Activated naive CD4-positive, alpha-beta T cell (primary cell): ENCODE measurements at places on chromosomes 1 and 21.

- no peak for DNase-seq
Measured at GRCh38 chr1:183685112-183685713, 32.1 kb upstream of the APOBEC4 start.

DNA sequence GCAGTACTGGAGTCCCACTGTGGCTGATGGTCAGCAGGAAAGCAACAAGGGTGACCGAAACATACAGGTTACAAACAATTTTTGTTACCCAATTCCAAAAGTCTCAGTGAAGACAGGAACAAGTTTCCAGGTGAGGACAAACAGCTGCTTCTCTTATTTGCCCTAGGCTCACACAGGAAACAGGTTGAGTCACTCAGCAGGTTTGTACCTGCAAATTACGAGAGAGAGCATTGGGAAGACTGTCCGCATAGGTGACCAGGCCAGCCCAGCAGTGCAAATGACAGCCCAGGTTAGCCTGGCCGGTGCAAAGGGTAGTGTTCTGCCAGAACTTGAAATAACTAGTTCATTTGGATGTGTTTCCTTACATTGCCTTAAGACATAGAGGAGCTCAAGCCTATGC lies 40.0 kb upstream of the DSCAM start:
- DNase-seq: no peak

DNA sequence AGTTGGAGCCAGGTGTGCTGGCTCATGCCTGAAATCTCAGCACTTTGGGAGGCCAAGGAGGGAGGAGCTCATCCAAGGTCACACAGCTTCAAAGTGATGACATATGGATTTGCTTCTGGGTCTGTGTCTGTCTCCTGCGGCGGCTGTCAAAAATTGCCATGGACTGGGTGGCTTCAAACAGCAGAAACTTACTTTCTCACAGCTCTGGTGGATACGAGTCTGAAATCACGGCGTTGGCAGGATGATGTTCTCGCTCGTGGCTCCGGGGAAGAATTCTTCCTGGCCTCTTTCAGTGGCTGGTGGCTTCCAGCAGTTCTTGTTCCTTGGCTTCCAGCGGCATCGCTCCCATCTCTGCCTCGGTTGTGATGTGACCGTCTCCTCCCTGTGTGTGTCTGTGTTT lies 314.8 kb upstream of the C1orf174 start:
- no peak for DNase-seq

DNA sequence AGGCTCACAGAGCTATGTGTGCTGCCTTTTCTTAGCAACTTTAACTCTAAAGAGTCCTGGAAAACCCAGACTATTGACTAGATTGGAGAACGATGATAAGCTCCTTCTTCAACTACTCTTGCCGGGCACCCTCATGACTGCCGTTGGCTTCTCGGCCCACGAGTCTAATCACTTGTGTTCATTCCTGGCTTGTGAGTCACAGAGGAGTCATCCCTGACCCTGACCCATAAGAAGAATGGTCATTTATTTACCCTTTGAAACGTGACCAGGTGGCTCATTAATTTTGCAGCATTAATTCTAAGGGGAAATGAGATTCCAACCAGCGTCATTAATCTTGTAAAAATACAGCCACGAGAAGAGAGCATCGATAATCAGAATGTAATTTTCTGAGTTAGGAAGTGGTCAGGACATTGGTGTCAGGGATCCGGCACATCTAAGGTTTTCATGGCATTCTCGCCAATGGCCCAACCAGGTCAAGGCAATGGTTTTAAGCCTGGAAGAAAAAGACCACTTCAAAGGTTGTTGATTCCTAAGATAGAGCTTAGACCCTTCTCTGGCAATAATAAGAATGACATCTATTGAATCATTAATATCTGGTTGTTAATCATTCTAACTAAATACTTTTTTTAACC lies 183.6 kb upstream of the RUNX1 start:
- no peak for DNase-seq

DNA sequence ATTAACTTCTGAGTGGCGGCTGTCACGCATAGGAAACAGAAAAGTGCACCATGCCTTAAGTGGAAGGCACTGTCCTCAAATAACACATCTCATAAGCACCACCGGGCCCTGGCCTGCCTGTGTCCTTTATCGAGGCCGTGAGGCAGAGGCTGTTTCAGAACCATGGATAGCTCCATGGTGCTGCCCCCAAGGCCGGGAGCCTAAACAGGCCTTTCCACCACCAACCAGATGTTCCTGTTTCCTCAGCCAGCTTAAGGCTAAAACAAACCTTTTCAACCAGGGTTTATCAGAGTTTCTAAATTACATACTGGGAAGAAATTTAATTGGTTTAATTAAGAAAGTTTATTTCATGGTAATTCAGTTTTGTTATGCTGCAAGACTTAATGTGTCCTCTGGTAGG lies 114.4 kb downstream of the DMRTA2 start:
- DNase-seq: no peak

GRCh38 chr1:206482611-206483010 lies 12.3 kb downstream of the IKBKE start:
- no peak for DNase-seq

GRCh38 chr21:36628106-36628505 lies 70.8 kb upstream of the SIM2 start:
- no peak for DNase-seq

DNA sequence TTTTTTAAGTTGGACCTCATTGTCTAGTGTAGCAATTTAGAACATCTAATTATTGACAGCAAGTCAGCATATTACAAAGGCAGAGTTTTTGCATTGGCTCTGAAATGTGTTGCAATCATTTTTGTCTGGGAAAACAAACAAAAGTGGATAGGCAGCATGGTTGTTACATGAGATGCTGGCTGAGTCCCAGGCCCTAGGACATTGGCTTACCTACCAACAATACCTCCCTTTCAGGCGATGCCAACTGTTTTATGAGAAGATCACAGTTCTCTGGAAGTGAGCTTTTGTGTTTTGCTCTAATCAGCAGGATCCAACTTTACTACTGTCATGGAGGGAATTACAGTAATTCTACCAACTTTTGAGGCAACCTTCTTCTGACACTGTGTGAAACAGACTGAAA lies 71.5 kb upstream of the CXADR start:
- DNase-seq: no peak

DNA sequence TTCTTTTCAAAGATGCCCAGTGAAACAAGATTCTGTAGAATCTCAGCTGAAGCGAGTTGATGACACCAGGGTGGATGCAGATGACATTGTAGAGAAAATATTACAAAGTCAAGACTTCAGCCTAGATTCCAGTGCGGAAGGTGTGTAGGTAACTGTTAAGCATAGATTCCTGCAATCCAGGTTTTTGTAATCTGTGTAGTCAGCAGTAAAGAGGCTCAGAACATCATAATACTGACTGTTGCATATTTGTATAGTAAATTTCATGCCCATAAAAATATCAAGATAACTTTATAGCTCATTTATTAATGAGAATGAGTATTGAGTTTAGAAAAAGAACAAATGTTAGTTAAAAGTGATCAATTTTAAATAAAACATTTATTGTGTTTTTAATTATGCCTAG lies 32.2 kb downstream of the HENMT1 start:
- DNase-seq: no peak

DNA sequence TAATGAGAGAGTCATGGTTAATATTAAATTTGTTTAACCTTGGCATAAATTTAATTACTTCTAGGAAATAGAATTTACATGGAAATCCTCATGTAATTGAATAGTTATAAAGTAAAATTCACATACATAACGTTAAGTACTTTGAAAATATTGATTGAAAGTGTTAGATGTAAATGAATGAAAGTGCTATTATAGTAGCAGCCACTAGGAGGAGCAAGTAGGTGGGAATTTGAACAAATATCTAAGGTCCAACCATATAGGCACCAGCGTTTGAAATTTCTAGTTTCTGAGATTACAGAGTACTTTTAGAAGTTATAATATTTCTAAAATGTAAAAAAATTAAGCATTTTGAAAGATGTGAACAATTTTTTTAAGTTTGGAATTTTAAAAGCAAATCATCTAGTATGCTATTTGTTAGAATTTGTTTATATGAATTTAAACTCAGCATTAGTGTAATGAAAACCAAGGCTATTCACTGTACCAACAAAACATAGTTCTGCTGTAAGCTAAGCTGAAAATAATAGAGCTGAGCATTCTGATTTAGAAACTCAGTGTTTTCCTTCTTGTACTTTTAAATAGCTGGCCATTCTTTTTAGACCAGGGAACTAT lies 3.3 kb downstream of the B3GALT2 start:
- no peak for DNase-seq

GRCh38 chr1:175137369-175137768 lies 55.2 kb downstream of the KIAA0040 start:
- DNase-seq: no peak

DNA sequence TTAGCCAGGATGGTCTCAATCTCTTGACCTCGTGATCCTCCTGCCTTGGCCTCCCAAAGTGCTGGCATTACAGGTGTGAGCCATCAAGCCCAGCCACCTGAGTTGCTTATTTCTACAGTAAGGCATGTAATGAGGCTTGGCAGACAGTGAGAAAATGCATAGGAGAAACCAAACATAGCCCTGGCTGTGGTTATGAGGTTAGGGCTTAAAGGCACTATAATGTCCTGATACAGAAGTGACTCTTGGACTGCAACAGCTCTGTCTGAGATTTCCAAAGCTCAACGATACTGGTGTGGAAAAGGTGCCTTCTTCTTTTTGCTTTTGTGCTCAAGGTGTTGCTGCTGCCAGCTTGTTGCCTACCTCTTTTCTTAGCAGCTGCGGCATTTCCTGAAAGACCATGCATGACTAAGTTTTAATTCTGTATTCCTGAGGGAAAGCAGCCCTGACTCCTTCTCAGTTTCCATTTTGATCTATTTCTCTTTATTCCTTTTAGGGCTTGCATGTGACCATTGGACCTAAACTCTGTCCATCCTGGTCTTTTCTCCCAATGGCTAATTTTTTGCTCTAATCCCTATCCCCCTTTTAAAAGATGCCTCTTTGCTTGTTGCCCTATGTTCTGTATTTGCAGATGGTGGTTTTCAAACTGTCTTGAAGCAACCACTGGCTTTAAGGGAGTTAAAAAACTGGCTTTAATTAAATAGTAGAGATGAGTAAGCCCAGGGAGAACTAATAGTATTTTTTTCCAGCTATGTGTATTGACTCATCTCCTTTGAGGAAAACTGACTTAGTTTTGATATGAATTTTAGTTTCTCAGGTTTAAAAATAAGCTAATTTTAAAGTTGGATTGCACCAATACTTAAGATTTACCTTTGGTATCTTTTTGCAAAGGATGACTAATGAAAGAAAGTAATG lies 70.3 kb downstream of the KIF1B start:
- no peak for DNase-seq

GRCh38 chr1:48844187-48844586 lies 67.5 kb upstream of the BEND5 start:
- no peak for DNase-seq

DNA sequence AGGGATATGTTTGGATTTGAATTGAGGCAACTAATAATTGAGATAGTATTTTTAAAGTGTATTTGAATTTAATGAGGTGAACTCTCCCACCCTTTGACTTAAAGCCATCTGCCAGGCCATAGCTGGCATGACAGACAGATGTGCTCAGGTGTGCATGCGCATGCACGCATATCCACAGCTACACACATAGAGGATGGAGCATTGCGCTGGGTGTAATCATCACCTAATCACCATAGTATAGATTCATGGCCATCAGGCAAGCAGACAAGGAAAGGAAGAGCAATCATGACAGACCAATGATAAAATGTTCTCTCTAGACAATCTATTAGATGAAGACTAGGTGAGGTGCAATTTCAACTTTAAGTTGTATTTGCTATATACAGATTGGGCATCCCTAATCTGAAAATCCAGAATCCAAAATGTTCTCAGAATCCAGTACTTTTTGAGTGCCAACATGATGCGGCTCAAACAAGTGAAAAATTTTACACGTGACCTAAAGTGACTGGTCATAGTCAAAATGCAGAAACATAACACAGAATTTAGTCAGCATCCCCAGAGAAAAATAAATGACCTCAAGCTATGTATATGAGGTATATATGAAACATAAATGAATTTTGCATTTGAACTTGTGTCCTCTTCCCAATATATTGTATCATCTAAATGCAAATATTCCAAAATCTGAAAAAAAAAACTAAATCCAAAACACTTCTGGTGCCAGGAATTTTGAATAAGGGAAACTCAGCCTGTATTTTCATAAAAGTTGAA lies 70.1 kb downstream of the PTPRC start:
- no peak for DNase-seq

- no peak for DNase-seq
Measured at GRCh38 chr1:7555391-7556185, 215.5 kb upstream of the VAMP3 start.

GRCh38 chr1:162977944-162978568 lies 91.1 kb upstream of the RGS4 start:
- no peak for DNase-seq

GRCh38 chr1:2604156-2604843 lies 17.7 kb downstream of the PRXL2B start:
- no peak for DNase-seq

DNA sequence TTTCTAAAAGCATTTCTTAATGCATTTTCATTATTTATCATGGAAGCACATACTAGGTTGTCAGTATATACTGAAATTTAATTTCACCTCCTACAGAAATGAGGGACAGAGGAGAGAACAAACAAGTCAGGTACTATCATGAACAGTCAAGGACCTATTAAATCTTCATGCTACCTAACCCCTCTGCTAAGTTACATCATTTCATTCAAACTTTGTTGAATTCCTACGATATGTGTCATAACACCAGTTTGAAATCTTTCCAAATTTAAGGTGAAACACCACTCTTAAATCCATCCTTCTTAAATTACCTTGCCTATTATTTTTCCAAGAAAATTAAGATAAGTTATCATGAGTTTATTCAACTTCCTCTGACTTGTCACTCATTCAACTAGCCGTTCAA lies 78.9 kb downstream of the DENND1B start:
- DNase-seq: no peak

- DNase-seq: no peak
Measured at GRCh38 chr1:201020721-201021629, 2.5 kb downstream of the KIF21B start.

GRCh38 chr1:82258887-82259286 lies 458.2 kb downstream of the ADGRL2 start:
- no peak for DNase-seq

DNA sequence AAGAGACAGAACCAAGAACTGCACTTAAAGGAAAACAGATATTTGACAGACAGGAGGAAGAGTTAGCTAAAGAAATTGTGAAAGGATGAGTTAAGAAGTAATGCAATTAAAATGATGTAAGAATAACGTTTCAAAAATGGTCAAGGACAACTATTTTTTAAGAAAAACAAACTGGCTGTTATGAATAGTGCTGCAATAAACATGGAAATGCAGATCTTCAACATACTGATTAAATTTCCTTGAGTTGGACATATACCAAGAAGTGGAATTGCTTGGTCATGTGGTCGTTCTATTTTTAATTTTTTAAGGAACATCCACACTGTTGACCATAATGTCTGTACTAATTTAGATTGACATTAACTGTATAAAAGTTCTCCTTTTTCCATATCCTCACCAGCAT lies 23.1 kb upstream of the PHTF1 start:
- DNase-seq: no peak

GRCh38 chr1:115545791-115546733 lies 95.7 kb upstream of the VANGL1 start:
- DNase-seq: no peak

DNA sequence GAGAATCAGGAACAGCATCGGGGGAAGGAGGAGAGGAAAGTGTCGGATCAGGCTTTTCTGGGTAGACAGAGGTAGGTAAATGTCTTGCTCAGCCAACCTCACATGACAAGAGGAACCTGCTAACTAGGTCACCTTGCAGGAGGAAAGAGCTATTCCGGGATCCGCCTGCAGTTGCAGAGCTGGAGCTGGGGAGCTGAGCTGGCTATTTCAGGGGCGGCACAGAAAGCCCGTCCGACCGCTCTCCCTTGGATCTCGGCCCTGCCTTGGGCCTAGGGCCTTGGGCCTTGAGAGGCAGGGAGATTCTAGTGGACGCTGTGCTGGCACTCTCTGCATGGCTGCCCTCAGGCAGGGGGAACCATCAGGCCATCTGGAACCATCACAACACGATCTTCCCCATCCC lies 56.5 kb upstream of the CTPS1 start:
- no peak for DNase-seq
